Central memory CD8-positive, alpha-beta T cell (primary cell): ENCODE measurements at places on chromosomes 16 and 17.

DNA sequence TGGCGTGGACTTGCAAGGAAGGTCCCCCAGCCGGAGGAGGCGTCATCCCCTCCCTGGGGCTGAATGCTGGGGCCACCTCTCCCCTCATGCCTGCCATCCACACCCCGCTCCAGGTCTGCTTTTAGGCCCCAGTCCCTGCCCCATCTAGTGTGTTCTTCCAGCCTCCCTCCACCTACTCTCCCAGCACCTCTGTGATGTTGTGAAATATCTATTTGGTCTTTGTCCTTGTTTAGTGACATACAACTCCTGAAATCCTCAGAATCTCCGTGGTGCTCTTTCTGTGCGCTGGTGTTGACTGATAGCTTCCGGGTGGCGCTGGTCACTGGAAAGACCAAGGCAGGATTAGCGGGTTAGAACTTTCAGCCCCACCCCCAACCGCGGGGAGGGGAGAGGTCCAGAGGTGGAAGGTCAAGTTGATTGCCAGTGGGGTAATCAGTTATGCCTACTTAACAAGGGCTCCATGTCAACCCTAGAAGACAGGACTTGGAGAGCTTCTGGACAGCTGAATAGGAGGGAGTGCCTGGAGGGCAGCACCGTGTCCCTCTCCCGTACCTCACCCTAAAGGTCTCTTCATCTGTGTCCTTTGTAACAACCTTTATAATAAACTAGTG lies 10.1 kb downstream of the TBC1D24 start:
- DNase-seq, result no peak

- no peak for DNase-seq
These were observed 79.8 kb upstream of the TBC1D3K start for GRCh38 chr17:37844158-37844976.

DNA sequence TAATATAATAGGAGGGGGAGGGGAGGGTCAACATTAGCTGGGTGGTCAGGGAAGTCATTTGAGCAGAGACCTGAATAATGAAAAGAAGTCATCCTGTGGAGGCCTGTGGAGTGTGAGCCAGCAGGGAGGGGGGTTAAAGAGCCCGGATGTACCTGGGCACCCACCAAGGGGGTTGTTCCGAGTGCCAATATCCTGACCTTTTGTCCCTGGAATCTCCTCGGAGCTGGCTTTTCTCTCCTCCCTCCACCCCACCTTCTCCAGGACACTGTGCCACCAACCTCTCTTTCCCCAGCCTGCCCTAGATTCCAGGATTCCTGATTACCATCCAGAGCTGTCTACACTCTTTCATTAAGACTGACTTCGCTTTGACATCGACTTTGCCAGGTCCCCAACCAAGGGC lies 6.2 kb downstream of the SHBG start:
- DNase-seq, result no peak

DNA sequence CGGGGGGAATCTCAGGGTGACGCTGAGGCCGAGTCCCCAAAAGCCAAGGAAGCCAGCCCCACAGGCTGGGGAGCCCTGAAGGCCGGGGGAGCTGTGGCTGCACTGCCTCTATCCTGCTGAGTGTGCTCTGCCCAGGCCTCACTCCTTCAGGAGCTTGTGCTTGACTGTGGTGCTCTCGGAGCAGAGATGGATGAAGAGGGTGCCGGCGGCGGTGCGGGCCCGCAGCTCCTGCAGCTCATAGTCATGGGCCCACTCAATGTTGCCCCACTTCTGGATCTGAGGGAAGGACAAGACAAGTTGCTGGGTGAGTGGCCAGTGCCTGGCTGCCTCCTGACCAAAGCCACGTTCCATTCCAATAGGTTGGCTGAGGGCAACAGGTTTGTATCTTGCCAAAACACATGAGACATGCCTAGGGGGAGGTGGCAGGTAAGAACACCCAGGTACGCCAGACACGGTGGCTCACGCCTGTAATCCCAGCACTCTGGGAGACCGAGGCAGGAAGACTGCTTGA lies 20.5 kb downstream of the ATPAF2 start:
- DNase-seq, result no peak

DNA sequence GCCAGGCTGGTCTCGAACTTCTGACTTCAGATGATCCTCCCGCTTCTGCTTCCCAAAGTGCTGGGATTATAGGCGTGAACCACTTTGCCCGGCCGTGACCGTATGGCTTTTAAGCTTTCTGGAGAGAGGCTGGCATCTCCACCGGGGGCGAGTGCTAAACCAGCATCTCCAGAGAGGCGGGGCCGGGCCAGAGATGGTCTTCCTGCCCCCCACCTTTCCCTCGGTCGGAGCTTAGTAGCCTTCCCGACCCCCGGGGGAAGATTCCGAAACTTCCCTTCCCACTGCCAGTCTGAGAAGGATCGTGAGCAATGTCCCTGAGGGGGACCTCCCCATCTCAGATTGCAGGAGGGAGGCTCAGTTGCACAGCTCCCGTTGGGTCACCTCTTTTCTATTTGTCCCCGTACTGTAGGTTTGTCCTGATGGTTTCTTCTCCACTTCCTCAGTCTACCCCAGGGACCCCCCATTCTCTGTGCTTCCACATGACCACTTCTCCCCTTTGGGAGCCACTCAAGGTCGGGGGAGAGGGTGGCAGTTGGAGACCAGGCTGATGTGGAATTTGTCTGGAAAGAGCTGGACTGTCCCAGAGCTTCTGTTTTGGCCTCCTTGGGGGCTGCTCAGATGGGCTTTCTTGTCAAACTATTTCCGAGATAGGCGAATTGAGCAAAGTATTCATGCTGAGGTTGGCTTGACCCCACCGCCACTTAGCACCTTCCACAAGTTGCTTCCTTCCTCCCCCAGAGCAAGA lies 18.2 kb downstream of the IGF2BP1 start:
- DNase-seq, result no peak

- DNase-seq, result no peak
These were observed 22.2 kb downstream of the TAC4 start for GRCh38 chr17:49825645-49826044.

DNA sequence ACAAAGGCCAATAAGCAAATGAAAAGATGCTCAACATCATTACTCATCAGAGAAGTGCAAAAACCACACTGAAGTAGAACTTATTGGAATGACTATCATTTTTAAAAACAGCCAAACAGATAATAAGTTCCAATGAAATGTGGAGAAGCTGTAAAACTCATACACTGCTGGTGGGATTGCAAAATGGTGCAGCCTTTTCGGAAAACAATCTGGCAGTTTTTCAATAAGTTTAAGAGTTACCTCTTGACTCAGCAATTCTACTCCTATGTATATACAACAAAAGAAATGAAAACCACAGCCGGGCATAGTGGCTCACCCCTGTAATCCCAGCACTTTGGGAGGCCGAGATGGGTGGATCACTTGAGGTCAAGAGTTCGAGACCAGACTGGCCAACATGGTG lies 49.3 kb downstream of the AKAP10 start:
- DNase-seq, result no peak

GRCh38 chr16:68342620-68343019 lies 31.8 kb downstream of the PRMT7 start:
- DNase-seq, result no peak
